ENCODE measurements at places on chromosomes 3 and 15.

GRCh38 chr3:16048435-16049318, 125.8 kb upstream of the GALNT15 start:
- DNase-seq = peak; percentile 59

DNA sequence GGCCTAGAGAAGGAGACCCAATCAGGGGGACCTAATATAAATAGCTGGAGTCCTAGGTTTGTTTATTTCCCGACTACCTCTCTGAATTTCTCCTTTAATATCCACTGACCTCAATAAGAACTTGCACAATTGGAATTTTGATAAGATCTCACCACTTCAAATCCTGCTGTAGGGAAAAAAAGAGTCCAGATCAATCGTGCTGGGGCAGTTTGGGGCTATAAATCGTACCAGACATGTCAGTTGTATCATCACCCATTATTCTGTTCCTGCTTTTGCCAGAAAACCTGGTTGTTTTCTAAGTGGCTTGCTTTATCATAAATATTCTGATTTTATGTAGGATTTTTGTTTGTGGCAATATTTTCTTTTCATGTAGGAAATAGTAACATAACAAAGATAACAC, 281.3 kb downstream of the DIPK2A start:
- no peak for DNase-seq

DNA sequence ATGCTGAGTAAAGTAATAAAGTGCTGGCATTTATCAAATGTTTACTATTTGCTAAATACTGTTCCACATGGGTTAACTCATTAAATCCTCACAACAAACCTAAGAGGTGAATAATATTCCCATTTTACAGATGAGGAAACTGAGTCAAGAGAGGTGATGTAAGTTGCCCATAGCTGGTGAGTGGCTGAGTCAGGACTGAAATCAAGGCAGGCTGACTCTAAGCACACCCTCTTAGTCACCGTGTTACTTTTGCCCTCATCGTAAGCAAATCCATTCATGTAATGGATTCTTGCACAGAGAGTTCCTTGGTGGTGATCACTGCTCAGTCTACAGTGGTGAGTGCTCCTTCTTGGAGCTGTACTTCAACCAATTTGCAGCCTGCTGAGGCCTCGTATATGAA, 28.9 kb upstream of the PTX3 start:
- no peak for DNase-seq

- no peak for DNase-seq
These were observed 27.6 kb downstream of the SPTBN5 start for GRCh38 chr15:41866263-41866703.

DNA sequence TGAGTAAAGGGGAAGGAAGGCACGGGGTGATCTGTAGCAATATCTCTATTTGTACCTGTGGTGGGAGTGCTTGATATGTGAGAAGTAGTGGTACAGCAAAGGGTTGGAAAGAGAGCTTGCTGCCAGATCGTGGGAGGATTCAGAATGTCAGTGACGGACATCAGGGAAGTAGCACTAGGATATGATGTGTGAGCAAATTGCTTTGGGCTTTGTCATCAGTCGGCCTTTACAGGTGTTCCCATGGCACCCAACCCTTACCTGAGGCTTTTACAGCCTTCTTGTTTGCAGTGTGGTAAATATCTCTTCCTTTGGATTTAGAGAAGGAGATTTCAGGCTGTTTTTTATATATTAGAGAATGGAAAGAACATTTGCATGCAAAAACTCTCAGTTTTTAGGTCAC, 29.8 kb downstream of the IL1RAP start:
- peak; percentile 25 for DNase-seq

DNA sequence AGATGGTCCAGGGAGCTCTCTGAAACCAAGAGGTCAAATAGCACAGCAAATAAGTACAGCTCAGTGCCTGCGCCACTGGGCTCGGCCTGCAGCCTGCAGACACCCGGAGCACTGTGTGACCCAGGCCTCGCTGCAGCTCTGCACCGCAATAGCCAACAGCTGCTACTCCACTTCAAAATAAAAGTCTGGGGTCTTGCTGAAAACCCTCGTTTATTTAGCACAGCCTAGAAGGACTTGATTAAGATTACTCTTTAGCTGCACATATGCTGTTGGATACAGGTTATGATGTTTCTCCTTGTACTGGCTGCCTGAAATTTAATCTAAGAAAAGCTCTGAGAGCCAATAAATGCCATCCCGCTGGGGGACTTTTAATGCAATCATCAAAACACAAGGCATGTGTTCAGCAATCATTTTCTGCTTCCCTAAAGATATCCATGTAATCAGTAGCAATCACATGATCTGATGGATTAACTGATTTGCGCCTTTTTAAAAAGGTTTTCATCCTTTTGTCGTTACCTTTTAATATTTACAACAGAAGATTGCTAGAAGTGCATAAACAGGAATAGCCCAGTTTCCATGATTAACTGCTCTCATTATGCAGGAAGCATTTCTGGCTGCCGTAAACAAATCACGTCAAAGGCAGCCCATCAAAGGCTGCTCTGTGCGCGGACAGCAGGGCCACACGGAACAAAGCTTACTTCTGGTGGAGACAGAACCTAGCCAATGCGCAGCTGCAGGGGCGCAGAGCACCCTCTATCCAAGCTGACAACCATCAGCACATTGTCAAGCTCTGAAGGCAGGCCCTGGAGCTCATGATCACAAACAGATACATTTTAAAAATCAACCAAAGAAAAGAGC, 58.8 kb downstream of the CLASP2 start:
- no peak for DNase-seq

DNA sequence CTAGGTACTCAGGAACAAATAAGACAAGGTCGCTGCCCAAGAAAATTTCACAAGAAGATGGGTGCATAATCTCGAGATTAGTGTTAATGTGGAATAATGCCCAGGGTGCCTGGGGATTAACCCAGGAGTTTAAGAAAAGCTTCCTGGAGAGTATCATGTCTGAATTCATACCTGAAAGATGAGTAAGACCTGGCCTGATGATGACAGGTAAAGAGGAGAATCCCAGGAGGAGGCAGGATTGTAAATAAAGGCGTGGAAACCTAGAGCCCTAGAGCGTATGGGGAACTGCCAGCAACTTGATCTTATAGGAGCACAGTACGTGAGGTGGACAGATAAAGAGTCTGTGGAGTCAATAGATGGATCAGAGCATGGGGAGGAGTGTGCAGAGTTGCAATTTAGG, 43.0 kb downstream of the ARRDC4 start:
- peak; percentile 83 for DNase-seq

GRCh38 chr3:53484984-53485383, 9.4 kb upstream of the CACNA1D start:
- no peak for DNase-seq

- peak; percentile 60 for DNase-seq
These were observed 738.4 kb upstream of the ALCAM start for GRCh38 chr3:104628185-104628789.

DNA sequence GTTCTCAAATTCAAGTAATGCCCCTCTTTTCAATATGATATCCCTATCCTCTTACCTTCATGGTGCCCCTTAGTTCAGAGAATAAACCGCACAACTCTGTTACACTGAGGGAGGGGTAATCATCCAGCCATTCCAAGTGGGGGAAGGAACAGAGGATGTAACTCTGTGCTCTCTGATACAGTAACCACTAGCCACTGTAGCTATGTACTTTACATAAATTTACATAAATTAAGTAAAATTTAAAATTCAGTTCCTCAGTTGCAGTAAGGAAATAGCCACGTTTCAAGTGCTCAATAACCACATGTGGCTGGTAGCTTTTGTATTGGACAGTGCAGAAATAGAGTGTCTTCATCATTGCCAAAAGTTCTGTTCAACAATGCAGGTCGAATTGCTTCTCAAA, 90.8 kb downstream of the ANXA2 start:
- no peak for DNase-seq

DNA sequence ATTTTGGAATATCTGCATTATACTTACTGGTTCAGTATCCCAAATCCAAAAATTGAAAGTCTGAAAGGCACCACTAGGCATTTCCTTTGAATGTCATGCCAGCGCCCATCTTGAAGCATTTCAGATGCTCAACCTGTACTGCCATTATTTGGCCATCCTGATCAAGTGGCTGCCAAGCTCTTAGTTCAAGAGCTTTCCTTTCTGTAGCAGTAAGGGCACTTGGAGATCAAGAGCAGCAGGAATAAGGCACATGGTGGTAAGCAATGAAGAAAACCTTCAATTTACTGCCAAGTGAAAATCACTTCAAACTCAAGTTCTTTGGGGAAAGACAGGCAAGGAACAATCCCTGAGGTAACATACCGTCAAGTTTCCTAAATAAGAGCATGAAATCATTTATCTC, 10.0 kb downstream of the RHOA start:
- DNase-seq = no peak

GRCh38 chr3:55675478-55675877, 188.4 kb upstream of the WNT5A start:
- no peak for DNase-seq

- peak; percentile 69 for DNase-seq
These were observed at the start of gene USP4 for GRCh38 chr3:49339941-49340800. Gene USP4 (minus strand): TSS chr3:49340053. CDS start chr3:49340024, 29 bp downstream.

GRCh38 chr3:101845425-101845824, 3.9 kb upstream of the NFKBIZ start:
- DNase-seq = no peak

- no peak for DNase-seq
These were observed 50.9 kb downstream of the DHX36 start for GRCh38 chr3:154273381-154273780.

DNA sequence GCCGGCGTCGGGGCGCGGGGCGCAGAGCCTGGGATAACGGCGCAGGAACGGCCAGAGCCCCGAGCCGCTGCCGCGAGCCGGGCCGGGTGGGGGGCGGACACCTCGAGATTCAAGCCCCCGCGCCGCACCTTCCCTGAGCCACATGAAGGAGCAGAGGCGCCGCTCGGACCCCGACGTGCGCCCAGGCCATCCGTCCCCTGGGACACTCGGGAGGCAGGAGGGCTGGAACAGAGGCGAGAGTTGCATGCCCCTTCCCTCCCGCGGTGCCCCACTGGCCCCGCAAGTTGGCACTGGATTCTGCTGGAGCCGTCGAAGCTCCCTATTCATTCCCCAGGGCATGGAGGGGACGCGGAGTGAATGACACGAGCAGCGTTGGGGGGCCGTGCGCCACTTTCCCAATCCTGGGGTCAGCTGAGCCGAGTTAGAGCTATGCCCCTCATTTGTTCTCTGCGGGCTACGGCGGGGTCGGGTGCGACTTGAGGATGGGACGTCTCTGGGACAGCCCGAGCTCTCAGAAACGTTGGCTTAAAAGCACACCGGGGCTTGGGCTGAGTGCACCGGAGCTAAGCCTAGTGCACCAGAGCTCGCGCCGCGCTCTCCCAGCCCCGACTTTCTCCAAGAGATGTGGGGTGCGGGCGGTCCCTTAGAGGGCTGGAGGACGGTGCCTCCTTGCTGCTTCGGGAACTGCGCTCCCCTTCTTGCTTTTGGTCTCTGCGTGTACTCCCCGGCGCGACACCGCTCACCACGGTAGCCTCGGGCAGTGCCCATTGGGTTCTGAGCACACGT, 588 bp downstream of the SLC6A1 start:
- no peak for DNase-seq

DNA sequence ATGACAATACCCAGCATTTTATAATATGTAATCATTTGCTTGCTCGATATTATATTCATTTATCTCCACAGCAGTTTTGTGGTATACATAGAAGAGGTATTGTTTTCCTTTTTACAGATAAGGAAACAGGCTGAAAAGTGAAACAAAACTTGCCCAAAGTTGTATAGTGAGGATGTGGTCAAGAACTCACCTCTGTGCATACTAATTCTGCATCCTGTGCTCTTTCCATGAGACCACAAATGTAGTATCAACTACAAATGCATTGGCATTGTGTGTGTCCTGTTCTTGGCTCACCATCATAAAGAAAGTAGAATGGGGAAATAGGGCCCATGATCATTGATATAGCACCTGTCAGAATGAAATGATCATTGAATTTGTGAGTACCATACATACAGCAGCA, 167.3 kb downstream of the NECTIN3 start:
- no peak for DNase-seq

DNA sequence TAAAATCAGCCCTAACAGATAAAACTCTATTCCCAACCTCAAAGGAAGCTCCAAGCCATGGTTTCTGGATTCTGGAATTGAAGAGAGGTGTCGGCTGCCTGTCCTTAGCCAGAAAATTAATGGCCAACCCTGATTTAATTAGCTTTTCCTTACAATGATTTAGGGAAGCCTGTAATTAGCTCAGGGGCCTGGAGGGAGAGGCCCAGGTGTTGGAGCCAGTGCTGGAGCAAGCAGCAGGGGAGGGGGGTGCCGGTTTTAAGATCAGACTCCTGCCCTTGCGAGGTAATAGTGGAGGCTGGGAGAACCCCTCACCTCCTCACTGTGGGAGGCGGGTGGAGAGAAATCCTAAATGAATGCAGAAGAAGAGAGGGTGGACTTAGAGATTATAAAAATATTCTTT, 14.7 kb upstream of the ATP2B2 start:
- DNase-seq = no peak

DNA sequence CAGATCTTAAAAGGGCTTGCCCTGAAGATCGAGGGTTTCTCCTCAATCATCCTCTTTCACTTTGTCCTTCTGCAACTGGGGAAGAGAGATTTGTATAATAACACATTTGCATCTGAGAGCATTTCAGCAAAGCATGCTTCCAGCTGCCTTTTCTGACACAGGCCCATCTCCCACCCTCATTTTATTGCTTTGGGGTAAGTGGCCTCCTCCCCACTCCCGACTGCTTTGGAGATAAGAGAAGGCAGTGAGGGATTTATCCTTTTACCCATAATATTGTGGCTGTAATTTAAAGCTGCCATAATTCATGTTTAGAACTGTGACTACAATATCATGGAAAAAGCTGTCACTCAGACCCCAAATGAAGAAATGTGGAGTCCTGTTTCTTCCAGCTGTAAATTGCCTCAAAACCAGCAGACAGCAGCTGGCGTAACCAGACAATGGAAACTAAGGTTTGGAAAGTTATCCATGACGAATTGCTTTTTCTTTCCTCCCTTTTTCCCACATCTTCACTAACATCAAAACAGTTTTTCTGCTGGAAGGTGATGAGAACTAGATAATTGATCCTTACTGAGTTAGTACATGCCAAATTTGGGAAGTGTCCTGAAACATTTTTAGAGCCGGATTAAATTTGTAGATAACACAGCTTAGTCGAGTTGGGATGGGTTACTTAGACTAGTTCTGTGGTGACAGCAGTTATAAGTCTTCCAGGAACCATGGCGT, 104.2 kb upstream of the PFN2 start:
- no peak for DNase-seq

GRCh38 chr3:43907508-43907858, 216.7 kb downstream of the ABHD5 start:
- DNase-seq = no peak

DNA sequence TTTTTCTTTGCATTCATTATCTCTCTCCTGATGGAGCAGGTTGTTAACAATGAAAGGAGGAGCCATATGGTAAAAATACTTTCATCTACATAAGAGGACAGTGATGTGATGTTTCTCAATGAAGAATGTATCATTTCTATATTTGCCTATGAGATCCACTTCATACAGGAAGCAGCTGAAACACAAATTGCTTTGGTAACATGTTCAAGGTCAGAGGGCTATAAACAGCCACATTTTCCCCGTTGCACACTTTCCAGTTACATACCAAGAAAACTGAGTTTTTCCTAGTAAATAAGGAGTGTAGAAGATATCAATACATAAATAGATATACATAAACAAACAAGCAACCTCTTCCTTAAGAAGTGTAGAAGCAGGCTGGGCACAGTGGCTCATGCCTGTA, 32.6 kb upstream of the GYG1 start:
- no peak for DNase-seq

Data from RWPE1 (cell line).